ENCODE measurements at places on chromosomes 16 and 17. TPM values are rescaled to one million over a fixed set of nuclear protein-coding genes. Genes with fewer than 3 reads are reported as not detected.
A peak's percentile ranks its signal among the peaks of the same experiment; 100 is the strongest.

DNA sequence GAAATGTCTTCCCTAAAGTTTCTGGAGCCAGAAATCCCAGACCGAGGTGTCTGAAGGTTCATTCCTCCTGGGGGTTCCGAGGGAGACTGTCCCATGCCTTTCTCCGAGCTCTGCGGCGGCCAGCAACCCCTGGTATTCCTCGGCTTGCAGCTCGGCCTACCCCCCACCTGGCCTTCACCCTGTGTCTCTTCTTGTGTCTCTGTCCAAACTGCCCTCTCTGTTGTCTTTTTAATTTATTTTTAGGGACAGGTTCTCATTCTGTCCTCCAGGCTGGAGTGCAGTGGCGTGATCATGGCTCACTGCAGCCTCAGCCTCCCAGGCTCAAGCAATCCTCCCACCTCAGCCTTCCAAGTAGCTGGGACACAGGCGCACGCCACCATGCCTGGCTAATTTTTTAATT, 211.7 kb downstream of the SEC14L1 start:
- no peak for DNase-seq

The PVALEF gene
- not detected for total RNA-seq

The PLLP gene
- total RNA-seq = 3.3 TPM

DNA sequence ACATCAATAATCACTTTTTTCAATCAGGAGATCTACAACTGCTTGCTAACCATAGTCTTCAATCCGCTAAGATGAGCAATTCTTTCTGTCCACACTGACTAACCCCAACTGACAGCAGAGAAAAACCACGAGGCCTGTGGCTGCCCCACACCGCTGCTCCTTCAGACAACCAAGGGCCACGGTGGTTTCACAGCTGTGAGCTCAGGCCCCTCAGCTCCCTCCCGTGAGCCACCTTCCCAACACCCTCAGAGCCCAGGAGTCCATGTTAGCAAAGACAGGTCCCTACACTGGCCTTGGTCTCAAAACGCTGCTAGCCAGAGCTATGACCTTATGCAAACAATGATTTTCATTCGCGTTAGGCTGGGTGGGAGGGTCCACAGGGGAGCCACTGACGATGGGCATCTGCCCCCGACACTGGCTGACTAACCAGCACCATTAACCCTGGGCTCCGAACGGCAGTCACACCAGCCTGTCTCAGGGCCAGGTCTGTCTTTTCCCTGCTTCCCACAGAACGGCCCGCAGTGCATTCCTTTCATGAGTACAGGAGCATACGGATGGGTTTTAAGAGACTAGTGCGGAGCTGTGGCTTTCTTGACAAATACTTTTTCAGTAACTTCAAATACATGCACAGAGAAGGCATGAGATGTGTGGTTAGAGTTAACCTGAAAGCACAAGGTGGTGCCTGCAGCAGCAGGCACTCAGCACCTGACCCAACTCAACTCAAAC, 67.3 kb downstream of the ANKRD11 start:
- DNase-seq = no peak

The ZNF750 gene
- 0.31 TPM for total RNA-seq

DNA sequence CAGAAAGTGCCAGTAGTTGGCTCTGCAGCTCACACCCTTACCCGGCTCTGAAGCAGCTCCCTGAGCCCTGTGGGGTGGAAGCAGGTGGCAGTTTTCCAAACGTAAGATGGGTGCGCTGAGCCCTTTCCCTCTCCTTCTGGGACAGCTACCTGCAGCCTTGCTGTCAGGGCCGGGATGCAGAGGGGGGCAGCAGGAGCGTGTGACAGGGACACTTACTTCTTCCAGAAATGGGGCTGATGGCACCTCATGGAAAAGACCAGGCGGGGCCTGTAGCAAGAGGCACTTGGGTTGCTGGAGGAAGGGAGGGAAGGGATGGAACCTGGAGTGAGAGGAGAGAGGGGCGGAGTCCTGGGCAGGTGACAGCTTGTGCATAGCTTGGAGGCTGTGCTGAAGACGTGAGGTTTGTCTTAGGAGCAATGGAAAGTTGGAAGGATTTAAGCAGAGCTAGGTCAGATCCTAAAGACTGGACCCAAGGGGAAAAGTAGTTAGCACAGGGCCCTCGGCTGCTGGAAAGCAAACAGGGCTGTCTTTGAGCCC, 216.8 kb upstream of the RPL38 start:
- no peak for DNase-seq

GRCh38 chr16:2429034-2429770, at the start of gene CCNF:
CCNF (plus strand) TSS chr16:2429447; CDS start chr16:2429482, 35 bp downstream.
- peak; percentile 99 for DNase-seq

Data from endothelial cell (in vitro differentiated cells).